ENCODE measurements at places on chromosomes 5 and 9.

- no peak for DNase-seq
These were observed 617.1 kb downstream of the PRELID2 start for GRCh38 chr5:145218019-145218418.

GRCh38 chr9:385818-386398, 171.2 kb downstream of the DOCK8 start:
- DNase-seq, result peak; percentile 65

- no peak for DNase-seq
These were observed 144.9 kb downstream of the CDK5RAP2 start for GRCh38 chr9:120435091-120435490.

DNA sequence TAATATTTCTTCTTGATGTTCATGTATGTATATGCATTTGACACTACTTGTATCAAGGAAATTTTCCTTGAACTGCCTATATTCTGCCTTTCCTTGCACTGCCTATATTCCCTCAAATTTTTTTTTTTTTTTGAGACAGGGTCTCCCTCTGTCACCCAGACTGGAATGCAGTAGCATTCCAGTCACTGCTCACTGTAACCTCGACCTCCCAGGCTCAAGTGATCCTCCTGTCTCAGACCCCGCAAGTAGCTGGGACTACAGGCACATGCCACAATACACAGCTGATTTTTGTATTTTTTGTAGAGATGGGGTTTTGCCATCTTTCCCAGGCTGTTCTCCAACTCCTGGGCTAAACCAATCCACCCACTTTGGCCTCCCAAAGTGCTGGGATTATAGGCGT, 4.1 kb downstream of the HMGCS1 start:
- DNase-seq, result no peak

GRCh38 chr5:134533115-134533815, 7.8 kb downstream of the JADE2 start:
- DNase-seq, result no peak

GRCh38 chr5:93603793-93604643, 21.0 kb downstream of the NR2F1 start:
- DNase-seq, result no peak

GRCh38 chr5:8522646-8523045, 653.7 kb downstream of the MTRR start:
- DNase-seq, result no peak

DNA sequence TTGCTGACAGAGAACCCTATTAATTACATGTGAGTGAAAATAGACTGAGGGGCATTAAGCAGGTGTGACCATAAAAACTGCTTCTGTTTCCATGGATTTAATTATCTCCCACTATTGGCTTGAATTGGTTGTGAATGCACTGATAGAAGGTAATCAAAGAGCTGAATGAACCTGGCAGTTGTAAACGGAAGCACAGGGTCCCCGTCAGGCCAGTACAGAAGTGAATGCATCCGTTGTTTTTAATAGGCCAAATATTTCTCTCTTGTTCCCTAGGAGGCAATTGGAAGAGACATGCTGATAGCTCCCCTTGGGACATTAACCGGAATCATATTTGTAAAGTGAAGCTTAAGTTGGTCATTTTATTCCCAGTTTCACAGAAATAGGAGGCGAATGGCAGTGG, 147.0 kb downstream of the CAVIN4 start:
- peak; percentile 50 for DNase-seq

- DNase-seq, result no peak
These were observed 6.0 kb downstream of the TMOD1 start for GRCh38 chr9:97507428-97507984.

DNA sequence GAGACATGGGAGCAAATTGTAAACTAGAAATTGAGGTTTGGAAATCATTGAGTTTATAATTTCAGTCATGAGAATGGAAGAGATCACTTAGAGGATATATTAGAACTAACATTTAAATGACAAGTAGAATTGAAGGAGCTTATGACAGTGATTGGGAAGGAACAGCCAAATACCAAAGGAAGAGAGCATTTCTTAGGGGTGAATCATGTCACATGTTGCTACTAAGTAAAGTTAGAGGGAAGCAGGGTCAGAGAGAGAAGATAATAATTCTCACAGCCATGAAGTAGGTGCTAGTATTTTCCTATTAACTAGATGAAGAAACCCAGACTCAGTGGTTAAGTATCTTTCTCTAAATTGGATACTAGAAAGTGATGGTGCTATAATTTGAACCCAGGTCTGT, 59.3 kb downstream of the COMMD10 start:
- no peak for DNase-seq

- no peak for DNase-seq
These were observed 31.4 kb downstream of the SLC12A7 start for GRCh38 chr5:1080432-1080831.

GRCh38 chr9:109145051-109145450, 22.0 kb downstream of the FRRS1L start:
- DNase-seq, result no peak

DNA sequence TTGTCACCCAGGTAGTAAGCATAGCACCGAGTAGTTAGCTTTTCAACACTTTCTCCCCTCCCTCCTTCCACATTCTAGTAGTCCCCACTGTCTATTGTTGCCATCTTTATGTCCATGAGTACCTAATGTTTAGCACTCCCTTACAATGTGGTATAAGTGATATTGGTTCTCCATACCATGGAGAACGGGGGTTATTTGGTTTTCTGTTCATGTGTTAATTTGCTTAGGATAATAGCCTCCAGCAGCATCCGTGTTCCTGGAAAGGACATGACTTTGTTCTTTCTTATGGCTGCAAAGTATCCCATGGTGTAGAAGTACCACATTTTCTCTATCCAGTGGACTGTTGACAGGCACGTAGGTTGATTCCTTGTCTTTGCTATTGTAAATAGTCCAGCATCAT, 353.9 kb downstream of the ADGRV1 start:
- DNase-seq, result no peak

- no peak for DNase-seq
These were observed 66.5 kb downstream of the MARCHF3 start for GRCh38 chr5:126963822-126964375.

DNA sequence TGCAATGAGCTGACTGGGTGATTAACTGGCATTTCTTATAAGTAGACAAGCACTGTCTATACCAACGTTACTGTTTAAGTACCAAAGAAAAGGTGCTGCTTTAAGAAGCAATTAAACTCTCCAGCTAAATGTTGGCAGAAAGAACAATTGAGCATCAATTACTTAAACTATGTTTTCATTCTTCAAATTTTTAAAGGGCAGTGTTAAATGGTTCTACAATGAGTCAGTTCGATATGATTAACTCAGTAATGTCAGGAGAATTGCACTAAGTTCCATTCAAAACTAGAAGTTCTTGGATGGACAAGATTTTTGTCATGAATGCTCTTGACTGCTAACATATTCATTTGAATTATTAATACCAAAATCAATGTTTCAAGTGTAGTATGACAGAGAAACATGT, 593.7 kb downstream of the DNAH5 start:
- DNase-seq, result no peak
